GF-D8 (cell line): ENCODE measurements at places on chromosomes 1 and 21.

GRCh38 chr1:189656628-189657530 is 820.8 kb downstream of the BRINP3 start:
- no peak for DNase-seq

DNA sequence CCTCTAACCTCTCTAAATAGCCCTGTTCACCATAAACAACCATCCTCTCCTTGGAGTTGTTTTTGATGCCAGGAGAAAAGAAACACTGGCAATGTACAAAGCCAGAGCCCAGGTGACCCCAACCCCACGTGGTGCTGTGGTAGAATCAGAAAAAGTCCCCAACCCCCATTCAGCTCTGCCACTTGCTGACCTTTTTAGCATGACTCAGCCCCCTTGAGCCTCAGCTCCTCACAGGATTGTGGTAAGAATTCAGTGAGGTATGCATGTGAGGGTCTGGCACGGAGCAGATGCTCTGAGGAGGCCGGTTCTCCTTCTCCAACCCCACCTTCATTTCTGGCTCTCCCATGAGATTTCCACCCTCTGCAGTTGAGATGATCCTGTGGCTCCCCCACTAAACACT is 11.1 kb upstream of the CHI3L1 start:
- DNase-seq: no peak

GRCh38 chr1:45411510-45411899 is 71.3 kb upstream of the MUTYH start:
- no peak for DNase-seq

- no peak for DNase-seq
Measured at GRCh38 chr21:38455403-38455802, 42.9 kb downstream of the ERG start.

DNA sequence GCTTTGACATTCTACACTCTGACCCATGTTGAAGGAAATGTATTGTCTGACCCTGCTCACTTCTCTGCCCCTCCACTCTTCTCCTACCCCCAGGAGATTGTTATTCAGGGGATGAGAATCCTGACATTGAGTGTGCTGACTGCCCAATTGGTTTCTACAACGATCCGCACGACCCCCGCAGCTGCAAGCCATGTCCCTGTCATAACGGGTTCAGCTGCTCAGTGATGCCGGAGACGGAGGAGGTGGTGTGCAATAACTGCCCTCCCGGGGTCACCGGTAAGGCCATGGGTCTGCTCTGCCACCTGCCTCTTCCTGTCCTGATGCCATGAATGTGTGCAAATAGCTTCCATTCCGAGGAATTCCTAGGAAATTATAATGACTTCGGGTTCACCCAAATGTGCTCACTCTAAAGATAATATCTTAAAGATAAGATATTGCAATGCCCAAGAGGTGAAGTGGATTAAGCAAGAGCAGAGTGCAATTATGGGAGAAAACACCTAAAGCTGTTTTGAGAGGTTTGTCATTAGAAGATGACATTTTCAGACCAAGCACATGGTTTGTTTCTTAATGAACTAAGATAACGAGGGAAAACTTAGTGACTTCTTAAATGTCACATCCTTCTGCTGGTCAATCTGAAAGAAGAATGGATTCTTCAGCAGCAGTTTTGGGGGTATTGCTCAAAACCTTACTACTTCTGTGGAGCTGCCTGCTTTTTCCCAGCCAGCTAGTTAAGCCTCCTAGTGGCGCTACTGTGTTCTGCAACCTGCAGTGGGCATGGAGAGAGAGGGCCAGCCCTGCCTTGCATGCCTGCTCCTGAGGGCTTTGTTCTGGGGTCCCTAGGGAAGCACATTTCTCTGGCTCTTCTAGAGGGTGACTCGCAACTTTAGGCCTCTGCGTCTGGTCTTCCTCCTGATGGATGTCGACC is 41.6 kb downstream of the LAMC2 start:
- no peak for DNase-seq

- DNase-seq: no peak
Measured at GRCh38 chr21:29453511-29453910, 154.8 kb downstream of the BACH1 start.

- peak; percentile 45 for DNase-seq
Measured at GRCh38 chr1:212286556-212287131, 1.4 kb downstream of the PPP2R5A start.

- no peak for DNase-seq
Measured at GRCh38 chr1:244067893-244068292, 16.8 kb downstream of the ZBTB18 start.

DNA sequence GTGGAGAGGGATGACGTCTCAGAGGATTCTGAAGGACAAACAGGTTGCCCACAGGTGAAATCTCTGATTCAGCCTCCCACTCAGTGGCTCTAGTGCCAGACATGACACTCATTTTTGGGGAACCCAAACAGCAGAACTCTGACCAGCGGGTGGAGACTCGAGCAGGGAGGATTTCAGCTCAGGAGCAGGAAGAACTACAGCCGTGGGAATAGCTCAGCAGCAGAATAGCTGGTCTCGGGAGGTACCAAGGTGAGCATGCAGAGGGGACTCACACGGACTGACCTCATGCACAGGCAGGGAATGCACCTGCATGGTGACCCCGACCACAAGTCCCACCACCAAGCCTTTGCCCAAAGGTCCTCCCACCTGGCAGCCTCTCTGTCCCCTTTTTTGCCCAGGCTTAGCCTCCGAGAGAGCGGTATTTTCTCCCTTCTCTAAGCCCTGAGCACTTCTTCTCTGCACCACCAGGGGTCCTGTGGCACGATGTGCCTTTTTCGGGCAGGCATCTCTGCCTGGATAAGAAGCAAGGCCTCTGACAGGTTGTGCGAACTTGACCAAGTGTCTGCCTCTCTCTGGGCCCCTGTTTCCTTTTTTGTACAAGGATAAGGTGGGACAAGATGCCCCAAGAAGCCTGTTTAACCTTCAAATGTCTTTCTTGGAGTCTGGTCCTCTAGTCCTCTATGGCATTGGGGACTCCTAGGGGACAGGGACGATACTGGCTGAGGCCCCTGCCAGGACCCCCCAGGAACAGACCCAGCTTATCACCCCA is 8.8 kb upstream of the FGR start:
- peak; percentile 19 for DNase-seq

- DNase-seq: no peak
Measured at GRCh38 chr1:53306168-53306567, 21.7 kb downstream of the LRP8 start.

DNA sequence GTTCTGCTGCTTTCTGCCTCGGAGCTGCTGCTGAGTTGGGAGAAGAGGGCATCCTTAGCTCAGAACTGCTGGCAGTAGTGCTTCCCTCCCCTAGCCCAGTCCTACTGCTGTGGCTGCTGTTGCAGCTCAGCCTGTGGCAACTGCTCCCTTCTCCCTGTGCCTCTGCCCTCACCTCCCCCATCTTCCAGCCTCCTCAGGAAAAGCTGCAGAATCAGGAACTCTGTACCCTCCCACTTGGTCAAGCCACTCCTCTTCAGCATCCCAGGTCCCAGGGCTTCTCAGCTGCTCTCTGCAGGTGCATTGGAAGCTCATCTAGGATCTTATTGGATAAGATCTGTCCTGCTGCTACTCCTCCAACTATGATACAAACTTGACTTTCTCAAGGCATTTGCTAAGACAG is 316.7 kb downstream of the BRINP2 start:
- no peak for DNase-seq

DNA sequence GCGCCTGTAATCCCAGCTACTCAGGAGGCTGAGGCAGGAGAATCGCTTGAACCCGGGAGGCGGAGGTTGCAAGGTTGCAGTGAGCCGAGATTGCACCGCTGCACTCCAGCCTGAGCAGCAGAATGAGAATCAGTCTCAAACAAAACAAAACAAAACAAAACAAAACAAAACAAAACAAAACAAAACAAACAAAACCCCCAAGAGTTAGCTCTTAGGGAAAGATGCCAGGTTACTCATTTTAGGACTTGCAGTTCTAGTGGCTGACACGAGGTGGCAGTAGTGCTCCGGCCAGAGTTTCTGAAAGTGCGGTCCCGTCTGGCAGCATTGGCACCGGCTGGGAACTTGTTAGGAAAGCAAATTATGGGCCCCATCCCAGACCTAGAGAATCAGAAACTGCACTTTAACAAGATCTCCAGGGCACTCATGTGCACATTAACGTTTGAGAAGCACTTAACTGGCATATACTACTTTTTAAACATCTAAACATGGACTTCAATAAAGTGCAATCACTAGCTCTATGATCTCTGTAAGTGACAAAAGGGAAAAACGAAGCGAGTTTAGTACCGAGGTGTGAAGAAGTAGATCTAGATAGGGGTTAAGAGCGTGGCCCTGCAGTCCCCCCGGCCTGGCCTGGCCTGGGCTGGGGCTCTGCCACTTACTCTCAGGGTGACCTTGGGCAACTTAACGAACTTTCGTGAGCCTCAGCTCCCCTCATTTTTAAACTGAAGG is 41.9 kb upstream of the TNFRSF1B start:
- DNase-seq: no peak

DNA sequence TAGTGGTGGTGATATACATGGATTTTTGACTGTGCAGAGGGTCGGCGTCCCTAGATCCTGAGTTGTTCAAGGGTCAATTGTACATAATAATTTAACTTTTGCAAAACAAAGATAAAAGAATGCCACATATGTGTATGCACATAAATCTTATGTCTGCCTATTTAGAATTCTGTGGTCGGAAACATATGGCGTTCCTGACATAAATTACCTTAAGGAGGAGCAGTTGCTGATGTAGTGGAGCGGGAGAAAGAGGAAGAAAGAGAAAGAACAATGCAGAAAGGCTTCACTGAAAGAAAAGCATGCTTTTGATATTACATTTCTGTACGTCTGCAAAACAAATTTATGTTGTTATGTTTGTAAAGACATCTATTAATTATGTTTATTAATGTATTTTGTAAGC is 40.0 kb downstream of the S1PR1 start:
- DNase-seq: no peak
